Thymus (tissue), 14 donors: ENCODE measurements at places on chromosomes 11 and 22.

GRCh38 chr22:40270031-40270430 lies 76.3 kb upstream of the ADSL start:
- no peak for DNase-seq
- H3K4me3 ChIP-seq = no peak overlapping the region
- peaks cover 88% of the 10 kb centered on the region for H3K36me3 ChIP-seq
- no peaks in the 10 kb centered on the region for H3K27me3 ChIP-seq
- H3K27ac ChIP-seq = no peak overlapping the region

- no peaks in the 10 kb centered on the region for H3K27me3 ChIP-seq
- no peaks in the 10 kb centered on the region for H3K36me3 ChIP-seq
- no peak overlapping the region for H3K4me3 ChIP-seq
- H3K27ac ChIP-seq = no peak overlapping the region
- H3K4me1 ChIP-seq = peaks cover 18% of the 10 kb centered on the region
Measured at GRCh38 chr11:58923300-58923788, 15.9 kb upstream of the GLYATL1 start.

DNA sequence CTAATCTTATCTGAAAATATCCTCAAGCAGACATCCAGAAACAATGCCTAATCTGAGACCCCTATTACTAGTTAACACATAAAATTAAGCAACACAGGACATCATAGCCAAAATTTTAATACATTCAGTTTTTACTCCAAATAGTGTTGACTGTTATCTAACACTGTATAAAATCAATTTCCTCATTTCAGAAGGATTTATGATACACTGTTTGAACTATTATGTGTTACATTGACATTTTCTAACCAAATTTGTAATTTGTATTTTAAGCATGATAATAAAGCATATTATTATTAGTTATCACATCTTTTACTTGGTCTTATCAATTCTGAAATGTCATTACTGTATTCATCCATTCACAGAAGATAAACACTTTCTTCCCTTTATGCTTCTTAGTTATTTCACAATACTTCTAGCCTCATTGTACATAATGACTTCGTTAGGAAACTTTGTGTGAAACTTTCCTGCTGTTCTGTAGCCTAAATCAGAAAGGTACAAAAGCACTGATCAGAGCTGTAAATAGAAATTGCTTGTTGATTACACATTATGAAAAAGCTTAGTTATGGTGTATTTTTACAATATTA lies 1248.9 kb downstream of the JRKL start:
- no peaks in the 10 kb centered on the region for H3K36me3 ChIP-seq
- DNase-seq = no peak
- H3K4me3 ChIP-seq = no peak overlapping the region

- no peaks in the 10 kb centered on the region for H3K27me3 ChIP-seq
- H3K36me3 ChIP-seq = peaks cover 67% of the 10 kb centered on the region
- no peak for DNase-seq
- no peak overlapping the region for H3K27ac ChIP-seq
- H3K4me1 ChIP-seq = no peaks in the 10 kb centered on the region
- H3K4me3 ChIP-seq = no peak overlapping the region
Measured at GRCh38 chr22:41531715-41532477, 12.4 kb downstream of the POLR3H start.

GRCh38 chr11:93512073-93512475 lies 31.1 kb downstream of the SMCO4 start:
- no peak for DNase-seq
- H3K27me3 ChIP-seq = no peaks in the 10 kb centered on the region
- no peak overlapping the region for H3K27ac ChIP-seq
- H3K36me3 ChIP-seq = no peaks in the 10 kb centered on the region

DNA sequence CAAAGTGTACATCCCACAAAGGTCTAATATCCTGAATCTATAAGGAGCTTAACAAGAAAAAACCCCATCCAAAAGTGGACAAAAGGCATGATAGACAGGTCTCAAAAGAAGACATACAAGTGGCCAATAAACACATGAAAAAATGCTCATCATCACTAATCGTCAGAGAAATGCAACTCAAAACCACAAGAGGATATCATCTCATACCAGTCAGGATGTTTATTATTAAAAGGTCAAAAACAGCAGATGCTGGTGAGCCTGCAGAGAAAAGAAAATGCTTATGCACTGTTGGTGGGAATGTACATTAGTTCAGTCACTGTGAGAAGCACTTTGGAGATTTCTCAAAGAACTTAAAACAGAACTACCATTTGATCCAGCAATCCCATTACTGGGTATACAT lies 12.7 kb downstream of the LGALS12 start:
- H3K4me1 ChIP-seq = no peaks in the 10 kb centered on the region
- H3K36me3 ChIP-seq = no peaks in the 10 kb centered on the region
- H3K27me3 ChIP-seq = no peaks in the 10 kb centered on the region
- H3K4me3 ChIP-seq = no peak overlapping the region
- no peak for DNase-seq

GRCh38 chr22:43563571-43563970 lies 151.8 kb downstream of the MPPED1 start:
- H3K4me3 ChIP-seq = no peak overlapping the region
- H3K27ac ChIP-seq = no peak overlapping the region

DNA sequence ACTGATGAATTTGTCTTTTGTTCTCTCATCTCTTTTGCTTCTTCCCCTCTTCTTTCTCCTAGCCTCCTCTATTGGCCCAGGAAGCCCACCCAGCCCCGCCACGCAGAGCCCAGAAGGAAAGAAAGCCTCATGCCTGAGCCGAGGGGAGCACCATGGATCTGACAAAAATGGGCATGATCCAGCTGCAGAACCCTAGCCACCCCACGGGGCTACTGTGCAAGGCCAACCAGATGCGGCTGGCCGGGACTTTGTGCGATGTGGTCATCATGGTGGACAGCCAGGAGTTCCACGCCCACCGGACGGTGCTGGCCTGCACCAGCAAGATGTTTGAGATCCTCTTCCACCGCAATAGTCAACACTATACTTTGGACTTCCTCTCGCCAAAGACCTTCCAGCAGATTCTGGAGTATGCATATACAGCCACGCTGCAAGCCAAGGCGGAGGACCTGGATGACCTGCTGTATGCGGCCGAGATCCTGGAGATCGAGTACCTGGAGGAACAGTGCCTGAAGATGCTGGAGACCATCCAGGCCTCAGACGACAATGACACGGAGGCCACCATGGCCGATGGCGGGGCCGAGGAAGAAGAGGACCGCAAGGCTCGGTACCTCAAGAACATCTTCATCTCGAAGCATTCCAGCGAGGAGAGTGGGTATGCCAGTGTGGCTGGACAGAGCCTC lies 3.8 kb downstream of the ZBTB16 start:
- no peak overlapping the region for H3K27ac ChIP-seq
- peaks cover 7% of the 10 kb centered on the region for H3K36me3 ChIP-seq
- DNase-seq = no peak
- H3K27me3 ChIP-seq = peaks cover 48% of the 10 kb centered on the region
- H3K4me3 ChIP-seq = no peak overlapping the region
- H3K4me1 ChIP-seq = no peaks in the 10 kb centered on the region

DNA sequence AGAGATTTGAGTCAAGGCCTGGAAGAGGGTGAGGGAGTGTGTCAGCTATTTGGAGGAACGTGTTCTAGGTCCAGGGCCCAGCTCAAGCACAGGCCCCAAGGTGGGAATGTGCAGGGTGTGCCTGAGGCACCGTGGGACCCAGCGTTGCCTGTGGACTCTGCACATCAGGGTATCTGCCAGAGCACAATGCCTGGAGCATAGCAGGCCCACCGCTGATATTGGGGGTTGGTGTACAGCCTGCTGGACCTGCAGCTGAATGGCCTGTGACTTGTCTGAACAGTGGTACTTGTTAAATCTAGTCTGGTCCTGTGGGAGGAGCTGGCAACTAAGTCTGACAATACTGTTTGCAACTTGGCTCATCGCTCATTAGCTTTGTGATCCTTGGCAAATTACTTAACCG lies 131.7 kb downstream of the GRIK4 start:
- H3K27me3 ChIP-seq = peaks cover 7% of the 10 kb centered on the region
- no peaks in the 10 kb centered on the region for H3K4me1 ChIP-seq
- H3K27ac ChIP-seq = no peak overlapping the region
- H3K4me3 ChIP-seq = no peak overlapping the region

DNA sequence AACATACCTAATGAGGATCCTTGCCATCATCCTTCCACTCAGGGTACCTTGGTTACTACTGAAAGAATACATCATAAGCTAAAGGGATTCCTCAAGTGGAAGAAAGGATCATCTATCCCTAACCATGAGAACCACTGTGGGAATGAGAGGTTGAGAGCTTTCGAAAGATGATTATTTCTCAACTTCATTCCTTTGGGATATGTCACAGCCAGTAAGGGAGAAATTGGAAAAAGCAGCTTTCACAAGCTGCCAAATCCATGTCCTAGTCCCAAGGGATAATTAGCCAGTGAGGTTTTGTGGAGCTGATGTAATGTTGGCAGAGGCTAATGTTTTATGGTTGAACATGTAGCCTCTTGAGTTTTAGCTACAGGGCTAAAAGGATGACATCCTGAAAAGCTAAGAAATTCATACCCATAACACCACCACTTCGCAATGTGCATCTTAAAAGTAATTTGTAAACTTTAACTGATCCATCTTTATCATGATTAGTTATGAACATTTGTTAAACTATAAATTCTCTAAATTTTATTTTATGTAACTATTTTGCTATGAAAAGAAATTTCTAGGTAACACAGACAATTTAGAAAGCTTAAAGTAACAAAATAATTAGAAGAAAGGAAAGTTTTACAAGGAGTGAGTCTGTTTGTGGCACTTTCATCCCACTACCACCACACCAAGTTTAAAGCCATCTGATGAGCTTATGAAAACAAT lies 123.9 kb downstream of the MRTFA start:
- H3K4me3 ChIP-seq = no peak overlapping the region
- H3K36me3 ChIP-seq = peaks cover 8% of the 10 kb centered on the region
- no peaks in the 10 kb centered on the region for H3K4me1 ChIP-seq
- DNase-seq = no peak

DNA sequence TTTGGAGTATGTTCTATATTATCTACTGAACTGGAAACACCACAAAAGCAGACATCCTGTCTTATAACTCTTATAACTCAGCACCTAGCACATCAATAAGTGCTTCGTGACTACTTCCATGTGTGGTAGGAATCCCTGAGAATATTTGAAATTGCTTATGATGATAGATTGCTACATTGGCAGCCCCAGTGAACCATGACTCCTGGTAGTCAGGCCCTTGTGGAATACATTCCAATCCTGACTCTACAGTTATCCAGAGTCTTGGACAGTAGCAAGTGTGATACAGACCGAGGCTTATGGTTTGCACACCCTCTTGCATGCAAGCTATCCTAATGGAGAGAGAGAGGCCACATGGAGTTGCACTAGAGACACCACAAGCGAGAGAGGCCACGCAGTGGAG lies 59.5 kb upstream of the PHF21A start:
- no peaks in the 10 kb centered on the region for H3K4me1 ChIP-seq
- H3K27ac ChIP-seq = no peak overlapping the region
- no peak overlapping the region for H3K4me3 ChIP-seq

GRCh38 chr22:46547883-46548244 lies 10.4 kb upstream of the CELSR1 start:
- no peak for DNase-seq
- no peak overlapping the region for H3K4me3 ChIP-seq
- no peaks in the 10 kb centered on the region for H3K4me1 ChIP-seq
- no peak overlapping the region for H3K27ac ChIP-seq
- no peaks in the 10 kb centered on the region for H3K36me3 ChIP-seq

DNA sequence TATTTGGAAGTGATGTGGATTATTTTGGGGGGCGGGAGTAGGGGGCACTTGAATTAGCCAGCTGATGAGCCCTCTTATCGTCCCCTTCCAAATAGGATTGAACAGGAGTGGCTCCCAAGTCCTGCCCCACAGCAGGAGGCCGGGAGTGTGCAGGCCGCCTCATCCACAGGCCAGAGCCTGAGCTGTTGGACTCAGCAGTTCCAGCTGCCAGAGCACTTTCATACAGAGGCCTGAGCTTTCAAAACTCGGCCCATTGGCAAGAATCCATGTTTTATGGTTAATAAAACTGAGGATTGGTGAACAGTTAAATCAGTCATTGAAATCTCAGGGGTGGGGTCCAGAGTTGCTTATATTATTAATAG lies 9.6 kb downstream of the FAM118A start:
- H3K27ac ChIP-seq = peak overlapping the region; percentile 90
- H3K27me3 ChIP-seq = no peaks in the 10 kb centered on the region
- H3K36me3 ChIP-seq = peaks cover 20% of the 10 kb centered on the region
- no peak for DNase-seq

GRCh38 chr11:68594123-68594522 lies 90.2 kb upstream of the GAL start:
- H3K36me3 ChIP-seq = peaks cover 85% of the 10 kb centered on the region
- H3K4me3 ChIP-seq = no peak overlapping the region
- no peak for DNase-seq

DNA sequence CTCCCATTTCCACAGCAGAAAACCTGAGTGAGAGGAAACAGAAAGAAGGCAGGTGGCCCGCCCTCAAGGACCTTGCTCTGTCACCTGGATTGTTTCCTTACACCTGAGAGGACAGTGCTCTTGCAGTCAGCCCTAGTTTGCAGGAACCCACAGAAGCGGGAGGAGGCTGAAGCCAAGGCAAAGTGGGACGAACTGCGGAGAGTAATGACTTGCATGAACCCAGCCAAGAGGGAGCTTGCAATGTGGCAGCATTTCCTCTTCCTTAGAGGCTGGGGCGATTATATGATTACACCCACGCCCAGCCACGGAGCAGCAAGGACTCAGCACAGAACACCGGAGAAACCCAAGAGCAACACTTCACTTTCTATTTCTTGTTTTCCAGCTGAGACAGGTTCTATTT lies 102.6 kb downstream of the SPON1 start:
- no peak overlapping the region for H3K4me3 ChIP-seq
- H3K4me1 ChIP-seq = no peaks in the 10 kb centered on the region
- no peaks in the 10 kb centered on the region for H3K27me3 ChIP-seq
- DNase-seq = no peak

GRCh38 chr22:50474710-50475651 lies at the start of gene SBF1:
SBF1 (minus strand) TSS chr22:50475035; CDS start chr22:50474840, 195 bp downstream.
- H3K4me3 ChIP-seq = peak within 1 kb of the TSS; percentile 78
- peak within 1 kb of the TSS; percentile 58 for H3K27ac ChIP-seq

GRCh38 chr11:128324531-128325141 lies 262.7 kb downstream of the ETS1 start:
- H3K27me3 ChIP-seq = no peaks in the 10 kb centered on the region
- no peaks in the 10 kb centered on the region for H3K36me3 ChIP-seq
- peak; percentile 82 for DNase-seq

GRCh38 chr11:92528001-92528400 lies 303.4 kb downstream of the FAT3 start:
- H3K27ac ChIP-seq = no peak overlapping the region
- H3K4me3 ChIP-seq = no peak overlapping the region
- no peaks in the 10 kb centered on the region for H3K36me3 ChIP-seq
- no peak for DNase-seq
- no peaks in the 10 kb centered on the region for H3K27me3 ChIP-seq
- H3K4me1 ChIP-seq = no peaks in the 10 kb centered on the region
